Cardiac atrium fibroblast (primary cell): ENCODE measurements at places on chromosomes 7 and 10. TPM values are rescaled to one million over a fixed set of nuclear protein-coding genes. Genes with fewer than 3 reads are reported as not detected.

Gene CHAT
- not detected in 2 replicates for total RNA-seq

Gene CDK14
- total RNA-seq = 15.9 and 17.7 TPM in 2 replicates

Gene ARHGEF5
- 2.6 and 3.4 TPM in 2 replicates for total RNA-seq

Gene STEAP2
- 3.8 and 21.7 TPM in 2 replicates for total RNA-seq

Gene NRAP
- not detected in 2 replicates for total RNA-seq

Gene ERVW-1
- not detected in 2 replicates for total RNA-seq

Gene EEPD1
- total RNA-seq = under 0.01 TPM in 1 of 2 replicates, not detected in the other

Gene CDC14C
- not detected in 2 replicates for total RNA-seq

Gene PCDH15
- total RNA-seq = not detected in 2 replicates

Gene FAM25C
- not detected in 2 replicates for total RNA-seq

Gene TWIST1
- total RNA-seq = 13.5 and 18.0 TPM in 2 replicates

Gene MUC3A
- total RNA-seq = not detected in 2 replicates

Gene ARHGEF35
- total RNA-seq = 0.65 TPM in 1 of 2 replicates, not detected in the other

Gene BAIAP2L1
- 1.3 and 1.8 TPM in 2 replicates for total RNA-seq

Gene PNLIPRP3
- not detected in 2 replicates for total RNA-seq

Gene DNAH11
- total RNA-seq = under 0.01 TPM in 2 replicates

Gene RET
- total RNA-seq = under 0.01 TPM in 1 of 2 replicates, not detected in the other

Gene TMEM213
- not detected in 2 replicates for total RNA-seq

Gene TUBB8
- total RNA-seq = not detected in 2 replicates

Gene XRCC2
- total RNA-seq = 0.81 and 1.3 TPM in 2 replicates

Gene OIT3
- total RNA-seq = under 0.01 TPM in 1 of 2 replicates, not detected in the other

Gene YKT6
- total RNA-seq = 100 and 109 TPM in 2 replicates
